Hypothalamus (tissue), 51 donors: ENCODE measurements at places on chromosomes 1 and 21.

- no peak for DNase-seq
Measured at GRCh38 chr1:11147197-11147770, 41.9 kb upstream of the ANGPTL7 start.

- no peak for DNase-seq
Measured at GRCh38 chr1:212504171-212504803, 71.6 kb downstream of the NENF start.

DNA sequence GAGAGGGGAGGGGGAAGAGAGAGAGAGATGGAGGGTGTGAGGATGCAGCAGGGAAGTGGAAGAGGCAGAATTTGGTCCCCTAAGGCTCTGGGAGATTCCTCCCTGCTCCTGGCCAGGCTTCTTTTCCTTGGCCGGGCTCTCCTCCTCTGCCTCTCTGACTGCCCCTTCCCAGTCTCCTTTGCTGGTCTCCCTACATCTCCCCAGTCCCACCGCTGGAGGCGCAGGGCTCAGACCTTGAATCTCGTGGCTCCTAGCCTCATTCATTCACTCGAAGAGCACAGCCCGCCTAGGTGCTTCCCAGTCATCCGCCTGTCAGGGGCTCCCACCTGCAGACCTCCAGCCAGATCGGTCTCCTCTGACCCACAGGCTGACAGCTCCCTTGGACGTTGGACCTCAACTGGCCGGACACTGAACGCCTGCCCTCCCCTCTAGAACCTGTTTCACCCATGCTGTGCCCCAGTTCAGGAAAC lies 76.5 kb downstream of the VWA5B1 start:
- no peak for DNase-seq

DNA sequence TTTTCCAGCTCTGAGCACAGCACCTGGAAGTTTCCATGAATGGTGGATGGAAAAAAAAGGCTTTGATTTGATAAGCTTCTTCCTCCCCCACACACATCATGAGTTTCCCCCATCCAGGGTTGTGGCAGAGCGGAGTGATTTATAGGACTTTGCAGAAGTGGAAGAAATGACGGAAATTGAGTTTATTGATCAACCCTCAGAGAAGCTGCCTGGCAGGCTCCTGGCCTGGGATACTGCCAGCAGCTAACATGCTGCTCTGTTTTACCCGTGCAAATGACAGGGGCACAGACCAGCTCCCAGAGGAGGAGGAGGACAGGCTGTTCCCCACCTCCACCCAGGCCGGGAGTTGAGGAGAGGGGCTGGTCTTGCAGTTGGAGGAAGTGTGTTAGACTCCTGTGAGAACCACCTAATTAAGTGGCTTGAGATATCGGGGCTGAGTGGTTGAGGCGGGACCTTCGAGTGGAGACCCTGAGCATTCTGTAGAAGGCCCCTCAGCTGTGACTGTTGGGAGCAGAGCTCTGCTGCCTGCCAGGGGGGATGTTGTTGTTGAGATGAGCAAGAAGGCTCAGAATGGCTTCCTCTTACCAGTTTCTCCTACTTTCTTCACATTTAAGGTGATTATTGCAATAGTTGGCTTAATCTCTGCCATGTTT lies 21.8 kb downstream of the ADORA1 start:
- no peak for DNase-seq

GRCh38 chr1:162139211-162139610 lies 69.7 kb downstream of the NOS1AP start:
- no peak for DNase-seq

DNA sequence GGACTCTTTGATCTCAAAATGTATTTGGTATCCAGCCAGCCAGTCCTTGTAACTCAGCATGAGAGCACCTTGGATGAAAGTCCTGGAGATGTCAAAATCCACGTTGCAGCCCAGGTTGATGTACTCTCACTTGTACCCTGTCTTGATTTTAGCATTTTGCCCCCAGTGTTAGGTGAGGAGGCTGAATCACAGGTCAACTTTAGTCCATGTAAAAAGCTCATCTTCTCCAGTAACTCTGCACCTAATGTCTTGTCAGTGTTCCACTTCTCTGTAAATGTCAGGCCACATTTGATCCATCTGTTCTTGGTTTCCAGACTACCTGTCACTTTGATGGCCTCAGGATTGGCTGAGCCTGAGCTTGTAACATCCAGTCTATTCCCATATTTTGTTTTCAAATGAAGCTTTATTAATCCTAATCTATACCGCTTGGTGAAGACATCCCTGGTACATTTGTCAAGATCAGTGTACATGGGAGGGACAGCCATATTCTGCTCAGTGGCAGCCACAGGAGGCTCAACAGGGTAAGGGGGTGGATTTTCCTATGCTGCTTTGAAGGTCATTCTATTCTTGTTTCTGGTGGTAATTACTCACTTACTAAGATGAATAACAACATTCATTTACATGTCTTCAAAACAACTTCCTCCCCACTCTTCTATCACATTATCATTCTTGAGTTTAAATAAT lies 24.1 kb upstream of the FCRL3 start:
- no peak for DNase-seq

DNA sequence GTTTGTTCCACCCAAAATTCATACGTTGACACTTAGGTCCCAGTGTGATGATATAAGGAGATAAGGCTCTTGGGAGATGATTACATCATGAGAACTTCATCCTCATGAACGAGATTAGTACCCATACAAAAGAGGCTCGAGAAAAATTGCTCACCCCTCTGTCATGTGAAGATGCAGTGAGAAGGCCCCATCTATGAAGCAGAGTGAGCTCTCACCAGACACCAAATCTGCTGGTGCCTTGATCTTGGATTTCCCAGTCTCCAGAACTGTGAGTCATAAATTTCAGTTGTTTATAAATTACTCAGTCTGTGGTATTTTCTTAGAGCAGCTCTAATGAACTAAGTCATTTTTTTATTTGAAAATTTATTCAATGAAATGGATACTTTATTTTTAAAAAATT lies 42.6 kb upstream of the USP25 start:
- no peak for DNase-seq

- no peak for DNase-seq
Measured at GRCh38 chr1:228036701-228037231, 30.0 kb downstream of the WNT3A start.

- no peak for DNase-seq
Measured at GRCh38 chr1:76674689-76675210, 192.5 kb upstream of the ST6GALNAC5 start.

DNA sequence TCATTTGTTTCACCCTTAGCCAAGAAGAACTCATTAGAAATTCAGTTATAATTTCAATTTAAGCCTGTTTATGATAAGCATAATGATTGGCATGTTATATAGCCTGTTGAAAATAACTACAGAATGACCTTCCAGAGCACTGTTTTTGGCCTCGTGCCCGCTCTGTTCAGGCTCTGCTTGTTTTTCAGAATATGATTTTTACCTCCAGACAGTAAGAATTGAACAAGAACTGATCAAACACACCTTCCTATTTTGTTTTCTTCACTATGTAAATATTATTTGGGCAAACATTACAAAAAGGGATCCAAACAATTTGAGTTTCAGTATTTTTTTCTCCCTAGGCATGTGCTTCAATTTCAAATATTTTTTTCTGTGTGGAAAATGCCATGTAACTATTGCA lies 48.1 kb upstream of the ANGPTL1 start:
- DNase-seq = no peak

DNA sequence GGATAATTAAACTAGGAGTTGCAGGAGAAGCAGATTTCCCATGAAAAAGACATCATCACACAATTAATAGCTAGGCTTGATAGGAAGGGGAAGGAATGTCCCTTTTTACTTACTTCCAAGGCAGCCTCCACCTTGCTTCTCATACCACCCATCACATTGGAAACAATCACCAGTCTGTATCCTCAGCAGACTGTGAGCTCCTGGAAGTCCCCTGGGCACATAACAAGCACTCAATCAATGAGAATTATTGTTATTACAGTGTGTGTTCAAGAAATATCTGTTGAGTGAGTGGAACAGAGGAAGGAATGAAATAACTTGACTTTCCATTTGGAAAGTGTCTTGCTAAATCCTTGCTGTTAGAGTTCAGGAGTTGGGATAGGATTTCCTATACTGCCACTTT lies 36.2 kb downstream of the HIVEP3 start:
- no peak for DNase-seq

DNA sequence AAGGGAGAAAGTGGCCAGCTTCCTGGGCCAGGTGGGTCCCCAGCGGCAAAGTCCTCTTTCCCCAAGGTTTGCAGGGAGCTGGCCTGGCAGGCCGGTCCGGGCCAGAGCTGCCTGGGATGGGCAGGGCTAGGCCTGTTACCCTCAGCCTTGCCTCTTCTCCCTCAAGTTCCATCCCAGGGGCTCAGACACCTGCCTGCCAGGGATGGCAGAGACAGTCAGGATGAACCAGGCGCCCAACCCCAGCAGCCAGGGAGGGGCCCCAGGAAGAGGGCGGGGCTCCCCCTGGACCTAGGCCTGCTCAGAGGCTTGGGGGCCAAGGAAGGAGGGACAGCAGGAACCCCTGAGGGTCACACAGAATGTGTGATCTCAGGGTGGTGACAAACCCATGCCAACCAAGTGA lies 120.6 kb downstream of the CASZ1 start:
- no peak for DNase-seq

- DNase-seq = peak; percentile 62
Measured at GRCh38 chr1:32241001-32241763, 5.8 kb upstream of the FAM167B start.

- no peak for DNase-seq
Measured at GRCh38 chr1:63634471-63634870, 41.3 kb downstream of the PGM1 start.

DNA sequence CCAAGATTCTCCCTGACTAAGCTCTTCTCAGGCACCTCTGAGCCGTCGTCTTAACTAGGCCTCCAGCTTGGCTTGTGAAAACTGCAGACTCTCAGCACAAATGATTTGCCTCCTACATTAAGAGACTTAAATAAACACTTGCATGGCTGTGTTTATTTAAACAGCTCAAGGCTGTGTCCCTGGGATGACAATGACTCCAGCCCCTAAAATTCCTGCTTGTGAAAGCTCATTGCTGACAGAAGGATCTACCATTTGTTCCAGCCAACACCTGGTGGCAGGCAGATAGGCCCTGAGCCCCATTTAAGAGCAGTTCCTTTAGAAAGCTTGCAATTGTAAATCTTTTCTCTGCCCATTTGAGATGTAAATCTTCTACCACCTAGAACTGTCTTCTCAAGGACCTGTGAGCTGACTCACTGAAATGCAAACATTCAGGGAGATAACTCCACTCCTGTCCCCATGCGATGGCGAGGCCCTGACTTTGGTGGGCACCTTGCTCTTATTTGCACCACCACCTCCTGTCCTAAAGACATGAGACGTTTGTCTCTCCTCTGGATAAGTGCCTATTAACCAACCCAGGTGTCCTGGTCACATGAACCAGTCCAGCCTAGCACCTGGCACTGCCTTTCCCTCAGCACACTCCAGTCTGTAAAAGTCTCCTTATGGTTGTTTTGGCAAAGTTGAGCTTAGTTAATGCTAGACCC lies 15.1 kb upstream of the PCP4 start:
- no peak for DNase-seq

DNA sequence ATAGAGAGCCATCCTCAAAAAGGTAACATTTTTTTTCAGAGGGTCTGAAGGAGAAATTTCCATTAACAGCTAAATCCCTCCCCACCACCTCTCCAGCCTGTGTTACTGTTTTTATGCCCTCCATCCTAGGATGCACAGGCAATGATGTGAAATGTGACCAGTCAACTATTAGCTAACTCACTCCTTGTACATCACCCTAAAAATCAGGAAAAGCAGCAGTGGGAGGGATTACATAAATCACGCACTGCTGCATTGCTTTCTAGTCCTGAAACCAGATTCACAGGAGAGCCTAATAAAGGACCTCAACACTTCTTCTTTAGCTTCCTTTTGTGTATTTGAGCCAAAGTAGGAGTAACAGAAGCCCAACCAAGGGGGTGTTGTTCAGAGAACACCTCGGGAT lies 66.3 kb downstream of the LMO4 start:
- DNase-seq = no peak

- DNase-seq = no peak
Measured at GRCh38 chr21:34077888-34078287, 4.5 kb downstream of the MRPS6 start.

- DNase-seq = no peak
Measured at GRCh38 chr1:73181190-73181540, 898.8 kb upstream of the NEGR1 start.

- no peak for DNase-seq
Measured at GRCh38 chr1:156708218-156708661, 2.9 kb upstream of the CRABP2 start.

- no peak for DNase-seq
Measured at GRCh38 chr1:36951761-36952160, 82.6 kb downstream of the GRIK3 start.
